ENCODE measurements at places on chromosomes 3 and 15.

DNA sequence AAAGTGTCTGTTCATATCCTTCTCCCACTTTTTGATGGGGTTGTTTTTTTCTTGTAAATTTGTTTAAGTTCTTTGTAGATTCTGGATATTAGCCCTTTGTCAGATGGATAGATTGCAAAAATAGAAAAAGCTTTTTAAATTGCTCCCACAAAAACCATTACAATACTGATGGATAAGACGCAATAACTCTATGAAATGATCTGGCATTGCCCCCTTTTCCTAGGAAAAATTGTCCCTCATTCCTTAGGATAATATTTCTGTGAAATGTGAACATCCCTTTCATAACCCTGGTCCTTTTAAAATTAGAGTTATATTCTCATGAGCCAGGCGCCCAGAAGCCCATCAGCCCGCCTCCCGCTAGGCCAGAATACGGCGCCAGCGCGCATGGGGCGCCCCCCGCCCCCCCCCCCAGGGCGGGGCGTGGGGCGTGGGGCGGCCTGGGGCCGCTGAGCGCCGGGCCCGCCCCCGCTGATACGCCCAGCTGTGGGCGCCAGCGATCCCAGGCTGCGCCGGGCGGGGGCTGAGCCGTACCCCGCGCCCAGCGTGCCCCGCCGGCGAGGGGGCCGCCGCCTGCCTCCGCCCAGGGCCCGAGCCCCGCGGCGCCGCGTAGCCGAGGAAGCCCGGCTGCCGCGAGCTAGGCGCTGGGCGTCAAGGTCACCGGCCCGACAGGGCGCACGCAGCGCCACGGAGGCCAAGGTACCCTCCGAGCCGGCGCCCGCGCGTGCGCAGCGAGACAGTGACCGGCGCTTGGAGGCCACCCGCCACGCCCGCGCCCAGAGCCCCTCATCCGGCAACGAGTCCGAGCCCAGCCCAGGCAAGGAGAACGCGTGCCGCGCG, 11.1 kb upstream of the ROPN1B start:
- no peak for DNase-seq

DNA sequence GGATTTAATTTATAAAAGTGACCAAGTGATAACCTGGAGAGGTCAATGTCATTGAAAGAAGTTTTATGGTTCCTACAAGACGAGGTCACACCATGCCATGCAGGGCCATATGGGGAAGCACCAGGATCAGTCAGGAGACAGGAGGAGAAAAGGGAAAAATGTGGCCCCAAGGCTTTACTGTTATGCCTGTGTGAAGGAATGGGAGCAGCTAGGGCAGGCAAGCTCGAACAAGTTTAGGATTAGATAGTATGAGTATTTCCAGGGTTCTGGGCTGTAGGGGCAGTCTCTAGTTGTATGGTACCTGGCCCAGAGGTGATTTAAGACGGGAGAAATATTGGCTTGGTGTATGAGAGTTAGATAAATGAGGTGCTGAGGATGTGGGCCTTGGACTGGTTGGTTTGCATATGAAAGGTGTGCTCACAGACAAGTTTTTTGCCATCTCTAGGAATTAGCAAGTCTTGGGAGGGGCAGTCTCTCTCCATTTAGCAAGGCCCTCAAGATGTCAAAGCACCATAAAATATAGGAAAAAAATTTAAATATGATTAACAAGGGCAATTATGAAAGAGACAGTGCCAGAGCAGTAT, 36.3 kb upstream of the DCLK3 start:
- no peak for DNase-seq

DNA sequence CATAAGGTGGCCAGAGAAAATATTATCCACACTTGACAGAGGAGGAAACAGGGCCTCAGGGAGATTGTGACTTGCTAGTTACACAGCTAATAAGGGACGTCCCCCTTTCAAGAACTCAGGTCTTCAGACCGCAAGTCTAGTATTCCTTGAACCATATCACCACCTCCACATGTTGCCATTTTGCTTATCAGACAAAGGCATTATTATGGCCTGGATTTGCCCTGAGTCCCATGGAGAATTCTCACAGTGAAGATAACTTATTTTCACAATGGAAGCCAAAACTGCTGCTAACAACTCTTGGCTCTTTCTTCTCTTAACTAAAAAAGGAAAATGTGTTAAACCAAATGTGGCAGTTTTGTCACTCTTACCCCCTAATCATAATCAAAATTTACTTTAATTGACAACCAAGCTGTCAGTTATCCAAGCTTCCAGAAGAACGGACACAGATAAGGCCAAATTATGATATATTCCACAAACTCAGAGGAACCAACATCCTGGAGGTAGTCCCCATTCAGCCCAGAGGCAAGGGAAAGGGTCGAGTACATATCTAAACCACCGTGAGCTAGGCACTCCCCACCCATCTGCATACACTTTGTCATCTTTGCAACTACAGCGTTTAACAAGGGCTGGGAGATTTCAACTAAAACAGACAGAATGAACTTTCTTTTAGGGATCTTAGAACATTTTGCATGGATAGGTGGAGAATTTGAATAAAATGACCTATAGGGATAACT, 63.6 kb upstream of the THBS1 start:
- DNase-seq: no peak

- no peak for DNase-seq
These were observed 426.2 kb upstream of the ADAMTS9 start for GRCh38 chr3:65114041-65114440.

GRCh38 chr15:88040516-88040915, 216.0 kb downstream of the NTRK3 start:
- DNase-seq: no peak

- DNase-seq: no peak
These were observed 61.4 kb downstream of the ATP10A start for GRCh38 chr15:25801586-25802284.

DNA sequence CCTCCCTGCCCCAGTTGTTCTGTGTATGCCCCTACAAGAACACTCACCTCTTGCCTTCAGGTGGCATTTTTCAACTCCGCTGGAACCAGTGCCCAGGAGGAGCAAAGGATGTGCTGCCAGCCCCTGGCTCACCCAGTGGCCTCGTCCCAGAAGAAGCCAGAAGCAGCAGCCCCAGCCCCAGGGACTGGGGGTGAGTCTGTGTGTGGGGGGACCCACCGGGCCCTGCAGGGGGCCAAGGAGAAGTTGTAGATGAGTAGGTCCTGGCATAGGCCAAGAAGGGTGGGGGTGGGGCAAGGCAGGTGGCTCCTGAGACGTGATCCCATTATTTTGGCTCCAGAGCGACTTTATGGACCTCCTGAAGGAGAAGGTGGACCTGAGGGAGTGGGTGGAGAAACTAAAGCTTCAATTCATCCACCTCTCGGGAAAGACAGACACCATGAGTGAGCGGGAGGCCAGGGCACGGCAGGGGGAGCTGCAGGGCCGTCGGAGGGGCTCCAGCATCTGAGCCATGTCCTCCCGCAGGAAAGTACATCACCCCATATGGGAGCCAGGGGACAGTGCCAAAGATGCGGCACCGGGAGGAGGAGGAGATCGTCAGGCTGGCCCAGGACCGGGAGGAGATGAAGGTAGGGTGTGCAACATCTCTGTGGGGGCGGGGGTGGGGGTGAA, 29.3 kb downstream of the NGRN start:
- no peak for DNase-seq

DNA sequence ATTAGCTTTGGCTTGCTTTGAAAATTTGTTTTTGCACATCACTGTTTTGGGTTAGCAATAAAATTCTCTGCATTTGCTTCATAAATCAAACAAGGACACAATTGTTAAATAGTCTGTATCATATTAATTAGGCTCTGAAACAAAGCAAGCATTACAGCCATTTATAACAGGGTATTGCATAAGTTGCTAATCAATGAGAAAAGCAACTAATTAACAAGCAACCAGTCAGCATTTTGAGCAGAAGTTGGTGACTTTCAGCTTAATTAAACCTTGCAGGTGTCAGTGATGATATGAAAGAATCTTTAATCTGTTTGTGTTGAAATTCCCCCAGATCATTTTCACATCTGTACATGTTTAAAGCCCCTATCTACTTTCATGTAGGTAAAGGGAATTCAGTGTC, 495.1 kb downstream of the IL5RA start:
- DNase-seq: no peak

Data from activated CD4-positive, alpha-beta T cell treated with anti-CD3 and anti-CD28 coated beads, Interleukin-2, amount 10 ng/mL, durations not matched to agents 7 days and 5 days (primary cell).